ENCODE measurements at places on chromosomes 11 and 22. TPM values are rescaled to one million over a fixed set of nuclear protein-coding genes. Genes with fewer than 3 reads are reported as not detected.
A peak's percentile ranks its signal among the peaks of the same experiment; 100 is the strongest.

C11orf21 gene
- total RNA-seq, result 66.0 TPM

DNA sequence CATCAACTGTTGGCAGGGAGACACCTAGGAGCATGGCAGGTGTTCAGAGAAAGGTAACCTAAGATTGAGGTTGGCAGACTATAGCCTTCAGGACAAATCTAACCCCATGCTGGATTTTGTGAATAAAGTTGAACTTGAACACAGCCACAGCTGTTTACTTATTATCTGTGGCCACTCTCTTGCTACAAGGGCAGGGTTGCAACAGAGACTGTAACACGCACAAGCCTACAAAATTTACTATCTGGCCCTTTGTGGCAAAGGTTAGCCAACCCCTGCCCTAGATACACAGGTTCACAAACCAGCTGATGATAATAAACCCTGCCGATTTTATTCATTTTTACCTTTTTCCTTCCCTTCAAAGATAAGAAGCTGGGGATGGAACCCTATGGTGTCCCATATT, 2.5 kb downstream of the THYN1 start:
- DNase-seq, result no peak

DNA sequence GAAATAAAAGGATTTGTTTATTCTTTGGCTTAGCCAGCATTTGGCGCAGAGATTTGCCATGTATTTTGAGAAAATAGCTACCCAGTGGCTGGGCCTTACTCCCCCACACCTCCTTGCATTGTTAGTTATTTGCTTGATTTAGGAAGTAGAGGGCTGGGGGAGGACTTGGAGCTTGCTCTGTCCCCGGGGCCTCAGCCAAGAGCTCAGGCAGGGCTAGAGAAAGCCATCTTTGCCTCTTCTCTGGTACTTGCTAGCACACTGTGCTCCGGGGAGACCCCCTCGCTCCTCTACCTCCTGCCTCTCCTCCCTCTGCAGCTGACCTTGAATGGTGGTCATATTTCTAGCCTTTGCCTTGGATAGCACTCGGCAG, 93.0 kb downstream of the SCN3B start:
- DNase-seq, result no peak

- no peak for DNase-seq
Measured at GRCh38 chr11:12008790-12009616, 577 bp upstream of the DKK3 start.

CLP1 gene
- 17.5 TPM for total RNA-seq

P2RY2 gene
- total RNA-seq, result not detected

- peak; percentile 68 for DNase-seq
Measured at GRCh38 chr22:31969789-31970489, 25.6 kb downstream of the YWHAH start.

DNA sequence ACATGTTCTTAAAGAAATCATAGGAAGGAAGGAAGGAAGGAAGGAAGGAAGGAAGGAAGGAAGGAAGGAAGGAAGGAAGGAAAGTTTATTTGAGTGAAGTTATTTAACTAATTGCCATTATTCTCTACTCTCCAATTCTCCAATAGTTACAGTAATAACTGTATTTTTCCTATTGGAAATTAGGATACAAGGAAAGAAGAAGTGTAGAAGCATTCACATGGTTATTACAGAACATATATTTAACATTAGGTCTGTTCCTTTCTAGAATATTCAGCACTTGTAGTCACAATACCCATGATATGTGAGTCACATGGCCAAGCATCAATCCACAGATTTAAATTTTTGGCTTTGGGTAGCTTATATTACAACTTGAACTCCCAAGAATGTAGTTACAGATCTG, 230.6 kb downstream of the SOX6 start:
- DNase-seq, result no peak

DNA sequence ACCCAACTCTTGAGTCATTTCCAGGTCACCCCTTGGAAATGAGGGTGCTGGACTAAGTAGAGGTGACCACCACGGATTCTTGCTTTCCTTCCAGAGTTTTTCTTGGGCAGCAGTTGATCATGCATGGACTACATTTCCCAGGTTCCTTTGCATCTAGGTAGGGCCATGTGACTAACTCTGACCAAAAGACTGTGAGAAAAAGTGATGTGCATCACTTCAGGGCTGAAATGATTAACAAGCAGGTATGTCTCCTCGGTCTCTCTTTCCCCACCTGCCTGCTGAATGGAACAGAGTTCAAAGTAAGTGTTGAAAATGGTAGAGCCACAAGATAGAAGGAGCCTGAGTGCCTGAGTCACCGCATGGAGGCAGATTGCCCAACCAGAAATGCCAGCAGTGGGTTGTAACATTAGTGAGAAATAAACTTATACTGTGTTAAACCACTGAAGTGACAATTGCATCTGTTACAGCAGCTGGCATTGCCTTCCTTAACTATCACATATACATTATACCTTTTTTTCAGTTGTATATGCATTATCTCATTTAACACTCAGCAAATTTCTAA, 113.5 kb downstream of the MN1 start:
- DNase-seq, result no peak

DDX25 gene
- not detected for total RNA-seq

ROBO4 gene
- total RNA-seq, result not detected

DNA sequence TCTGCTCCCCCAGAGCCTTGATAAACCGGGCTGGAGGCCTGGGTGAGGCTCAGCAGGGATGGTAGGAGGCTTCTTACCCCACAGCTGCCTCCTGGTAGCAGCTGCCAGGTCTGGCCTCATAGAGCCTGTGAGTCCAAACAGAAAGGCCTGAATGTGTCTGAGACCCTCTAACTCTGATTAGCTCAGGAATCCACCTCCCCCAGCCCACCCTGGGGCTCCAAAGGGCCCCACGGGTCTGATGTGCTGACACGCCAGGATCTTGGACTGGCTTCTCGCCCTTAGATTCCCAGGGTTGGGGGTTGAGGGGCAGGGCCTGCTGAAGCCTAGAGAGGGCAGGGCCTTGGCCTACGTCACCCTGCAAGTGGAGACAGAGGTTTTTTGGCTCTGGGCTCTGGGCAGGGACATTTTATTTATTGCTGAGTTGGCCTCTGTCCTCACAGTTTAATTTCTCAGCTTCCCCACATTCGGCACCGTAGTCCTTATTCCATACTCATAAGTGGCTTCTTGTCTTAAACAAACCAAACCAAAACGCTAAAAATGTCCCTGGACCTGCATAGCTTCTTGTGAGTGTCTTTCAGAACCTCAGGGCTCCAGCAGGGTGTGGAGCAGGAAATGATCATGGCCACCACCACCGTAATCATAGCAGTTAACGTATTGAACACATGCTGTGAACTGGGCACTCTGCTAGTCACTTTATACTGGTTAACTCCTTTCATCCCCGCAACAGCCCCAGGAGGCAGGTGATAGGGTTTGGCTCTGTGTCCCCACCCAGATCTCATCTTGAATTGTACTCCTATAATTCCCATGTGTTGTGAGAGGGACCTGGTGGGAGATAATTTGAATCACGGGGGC, 25.1 kb downstream of the KIAA1671 start:
- DNase-seq, result no peak

MED17 gene
- total RNA-seq, result 42.9 TPM

DNA sequence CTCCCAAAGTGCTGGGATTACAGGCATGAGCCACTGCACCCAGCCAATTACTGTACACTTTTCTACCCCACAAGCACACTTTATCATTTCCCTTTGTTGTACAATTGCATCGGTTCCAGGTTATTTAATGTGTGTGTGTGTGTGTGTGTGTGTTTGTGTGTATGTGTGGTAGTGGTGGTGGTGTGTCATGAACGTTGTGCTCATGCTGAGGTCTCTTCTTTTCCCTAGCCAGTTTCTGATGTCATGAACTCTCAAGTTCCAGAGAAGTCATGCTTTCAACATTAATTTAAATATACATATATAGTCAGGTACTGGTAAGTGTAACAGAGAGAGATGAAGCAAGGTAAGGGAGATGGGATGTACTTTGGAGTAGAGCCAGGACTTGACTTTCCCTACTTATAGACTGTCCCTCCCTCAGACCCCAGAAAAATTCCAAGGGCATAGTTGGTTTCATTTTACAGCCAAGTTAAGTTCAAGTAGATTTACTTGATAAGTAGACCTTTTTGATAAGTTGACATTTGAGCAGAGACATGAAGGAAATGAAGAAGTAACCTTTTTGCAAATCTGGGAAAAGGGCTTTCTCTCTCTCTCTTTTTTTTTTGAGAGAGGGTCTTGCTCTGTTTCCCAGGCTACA, 42.7 kb downstream of the WEE1 start:
- DNase-seq, result no peak

DNA sequence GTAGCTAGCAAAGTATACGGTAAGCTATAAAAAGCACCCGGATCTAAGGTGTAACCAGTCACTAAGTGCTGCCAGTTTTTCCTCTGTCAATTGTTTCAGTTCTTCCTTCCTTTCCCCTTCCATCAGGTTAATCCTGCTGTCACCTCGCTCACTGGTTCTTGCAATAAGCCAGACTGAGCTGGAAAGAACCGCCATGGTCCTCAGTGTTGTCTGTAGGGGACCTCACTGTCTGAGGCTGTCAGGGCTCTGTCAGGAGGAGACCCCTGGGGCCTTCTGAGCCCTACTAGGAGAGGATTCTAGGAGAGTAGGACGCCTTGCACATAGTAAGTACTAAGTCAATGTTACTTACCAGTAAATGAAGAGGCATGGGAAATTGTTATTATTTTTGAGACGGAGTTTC, 1.4 kb upstream of the TBC1D22A start:
- DNase-seq, result no peak

- DNase-seq, result no peak
Measured at GRCh38 chr22:49658902-49659280, 168.8 kb downstream of the BRD1 start.

GRCh38 chr11:106292526-106292925, 215.1 kb downstream of the AASDHPPT start:
- DNase-seq, result no peak

RBFOX2 gene
- total RNA-seq, result 0.83 TPM

SNX32 gene
- total RNA-seq, result 0.83 TPM

DNA sequence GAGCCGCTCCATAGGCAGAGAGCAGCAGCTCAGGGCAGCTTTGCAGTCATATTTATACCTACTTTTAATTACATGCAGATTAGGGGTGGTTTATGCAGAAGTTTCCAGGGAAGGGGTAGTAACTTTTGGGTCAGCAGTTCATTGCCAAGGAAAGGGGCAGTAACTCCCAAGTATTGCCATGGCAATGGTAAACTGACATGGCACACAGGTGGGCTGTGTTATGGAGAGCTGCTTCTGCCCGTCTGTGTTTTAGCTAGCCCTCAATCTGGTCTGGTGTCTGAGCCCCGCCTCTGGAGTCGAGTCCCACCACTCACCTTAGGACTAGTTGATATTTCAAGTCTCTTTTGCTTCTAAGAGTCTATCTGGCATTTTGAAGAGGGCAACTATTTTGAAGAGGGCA, 12.2 kb upstream of the ZBTB16 start:
- DNase-seq, result no peak

GRCh38 chr11:101705972-101706371, 122.2 kb upstream of the TRPC6 start:
- DNase-seq, result no peak

DNAJB7 gene
- not detected for total RNA-seq

DNA sequence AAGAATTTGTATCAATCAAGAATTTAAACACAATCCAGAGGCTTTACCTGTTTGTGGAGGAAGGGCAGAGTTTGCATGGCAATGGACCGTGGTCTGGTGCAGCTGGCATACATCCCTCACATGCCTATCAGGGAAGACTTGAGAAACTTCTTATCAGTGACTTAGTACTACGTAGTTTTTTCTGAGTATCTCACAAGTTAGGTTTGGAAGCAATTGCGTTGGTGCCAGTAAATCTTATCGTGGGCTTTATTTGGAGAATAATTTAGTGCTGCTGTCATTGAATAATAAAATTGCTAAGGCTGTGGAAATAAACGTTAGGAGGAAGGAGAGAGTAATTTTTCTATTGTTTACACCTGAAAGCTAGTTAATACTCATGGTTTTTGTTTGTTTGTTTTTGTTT, 72.3 kb downstream of the PRMT3 start:
- DNase-seq, result no peak

- no peak for DNase-seq
Measured at GRCh38 chr11:120122924-120123683, 14.8 kb downstream of the TRIM29 start.

DNA sequence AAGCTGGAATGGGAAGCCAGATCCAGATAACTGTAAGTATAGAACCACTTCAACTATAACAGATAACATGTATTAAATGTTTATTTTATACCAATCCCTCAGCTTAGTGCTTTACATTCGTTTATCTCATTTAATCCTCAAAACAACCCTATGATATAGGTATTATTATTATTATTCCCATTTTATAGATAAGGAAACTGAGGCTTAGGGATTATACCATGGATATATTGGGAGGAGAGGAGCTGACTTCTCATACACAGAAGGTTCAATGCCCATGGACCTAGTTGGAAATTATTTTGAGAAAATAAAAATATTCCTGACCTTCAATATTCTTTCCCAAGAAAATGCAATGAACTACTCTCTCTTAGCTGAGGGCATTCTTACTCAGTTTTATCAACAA, 140.4 kb upstream of the C11orf58 start:
- no peak for DNase-seq

MUC5AC gene
- not detected for total RNA-seq

- DNase-seq, result no peak
Measured at GRCh38 chr22:45298934-45299505, 10.7 kb upstream of the FAM118A start.

GRCh38 chr11:8335683-8336082, 72.0 kb upstream of the LMO1 start:
- DNase-seq, result no peak

GRCh38 chr11:79437981-79438630, 2.7 kb downstream of the TENM4 start:
- no peak for DNase-seq

GLYATL2 gene
- total RNA-seq, result not detected

DNA sequence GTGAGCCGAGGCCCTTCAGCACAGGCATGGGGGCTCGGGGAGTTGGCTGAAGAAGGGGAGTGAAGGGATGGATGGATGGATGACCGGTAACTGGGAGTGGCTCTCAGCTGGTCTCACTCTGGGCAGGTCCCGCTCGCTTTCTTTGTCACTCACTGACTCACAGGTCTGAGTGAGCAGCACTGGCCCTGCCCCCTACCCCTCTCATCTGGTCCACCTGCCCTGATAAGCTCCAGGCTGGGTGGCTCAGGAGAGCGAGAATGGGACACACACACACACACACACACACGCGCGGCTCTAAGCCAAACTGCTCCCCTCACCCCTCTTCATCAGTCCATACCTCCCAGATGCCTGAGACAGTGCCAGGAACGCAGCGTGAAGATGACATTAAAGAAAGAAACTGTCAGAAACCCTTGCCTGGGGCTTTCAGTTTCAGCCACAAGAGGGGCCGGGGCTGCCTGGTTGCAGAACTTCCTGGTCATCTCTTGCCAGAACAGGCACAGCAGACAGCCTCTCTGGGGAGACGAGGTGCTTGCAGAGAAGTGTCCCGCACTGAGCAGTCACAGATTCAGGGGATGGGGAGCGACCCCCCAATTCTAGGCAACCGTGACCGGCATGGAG, 16.5 kb upstream of the SHISAL1 start:
- DNase-seq, result peak; percentile 51

Data from activated CD4-positive, alpha-beta memory T cell treated with anti-CD3 and anti-CD28 coated beads, Interleukin-2, amount 10 ng/mL, durations not matched to agents 7 days and 5 days (primary cell).